HepG2 (cell line): ENCODE measurements at places on chromosomes 4 and X.

DNA sequence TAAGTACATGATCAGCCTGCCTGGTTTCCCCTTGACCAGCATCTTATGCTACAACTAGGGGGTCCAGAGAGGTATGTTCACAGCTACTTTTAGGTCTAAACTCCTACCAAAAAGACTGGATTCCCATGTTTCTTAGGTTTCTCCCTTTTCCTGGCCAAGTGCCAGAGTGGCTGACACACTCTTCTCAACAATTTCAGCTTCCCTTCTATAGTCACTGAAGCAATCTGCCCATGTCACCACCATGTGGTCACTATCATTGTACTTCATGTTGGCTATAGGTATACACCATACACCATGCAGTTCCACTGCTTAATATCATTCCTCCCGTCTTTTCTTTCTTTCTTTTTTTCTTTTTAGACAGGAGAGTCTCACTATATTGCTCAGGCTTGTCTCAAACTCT, 66.9 kb downstream of the KLHL13 start:
- DNase-seq, result no peak

- no peak for DNase-seq
Measured at GRCh38 chr4:74534936-74535335, 90.0 kb downstream of the AREG start.

- DNase-seq, result no peak
Measured at GRCh38 chrX:115652221-115652620, 91.2 kb downstream of the PLS3 start.

DNA sequence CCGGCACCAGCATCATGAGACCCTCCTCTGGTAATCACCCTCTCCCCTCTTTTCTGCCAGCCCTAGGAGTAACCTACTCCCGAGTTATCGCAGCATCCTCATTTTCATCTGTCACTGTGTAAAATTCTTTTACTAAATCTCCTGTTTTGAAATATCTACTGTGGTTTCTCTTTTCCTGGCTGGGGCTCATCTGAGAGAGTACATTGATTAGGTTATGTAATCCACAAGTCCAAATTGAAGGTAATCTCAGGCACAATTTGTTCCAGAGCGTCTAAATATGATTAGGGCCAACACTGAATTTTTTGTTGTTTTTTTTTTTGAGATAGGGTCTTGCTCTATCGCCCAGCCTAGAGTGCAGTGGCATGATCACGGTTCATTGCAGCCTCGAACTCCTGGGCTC, 142.4 kb downstream of the SMIM20 start:
- no peak for DNase-seq

GRCh38 chr4:55074386-55074785, 51.0 kb downstream of the KDR start:
- no peak for DNase-seq

GRCh38 chr4:81375745-81376144, 96.0 kb downstream of the RASGEF1B start:
- DNase-seq, result no peak

DNA sequence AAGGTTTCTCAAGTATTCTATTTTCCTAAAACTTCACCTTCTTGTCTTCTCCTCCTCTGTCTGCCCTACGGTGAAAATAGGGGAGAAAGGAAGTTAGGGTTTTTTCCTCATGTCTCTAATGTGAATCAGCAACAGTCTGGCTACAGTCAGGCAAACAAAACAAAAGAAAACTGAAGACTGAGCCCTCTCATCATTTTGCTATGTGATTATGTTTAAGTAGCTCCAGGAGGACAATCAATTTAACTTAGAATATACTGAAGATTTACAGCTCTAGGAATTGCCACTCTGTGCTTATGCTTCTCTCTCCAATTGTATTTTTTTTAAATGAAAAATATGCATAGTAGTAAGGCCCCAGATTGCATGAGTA, 316.2 kb downstream of the GPAT3 start:
- peak; percentile 25 for DNase-seq

DNA sequence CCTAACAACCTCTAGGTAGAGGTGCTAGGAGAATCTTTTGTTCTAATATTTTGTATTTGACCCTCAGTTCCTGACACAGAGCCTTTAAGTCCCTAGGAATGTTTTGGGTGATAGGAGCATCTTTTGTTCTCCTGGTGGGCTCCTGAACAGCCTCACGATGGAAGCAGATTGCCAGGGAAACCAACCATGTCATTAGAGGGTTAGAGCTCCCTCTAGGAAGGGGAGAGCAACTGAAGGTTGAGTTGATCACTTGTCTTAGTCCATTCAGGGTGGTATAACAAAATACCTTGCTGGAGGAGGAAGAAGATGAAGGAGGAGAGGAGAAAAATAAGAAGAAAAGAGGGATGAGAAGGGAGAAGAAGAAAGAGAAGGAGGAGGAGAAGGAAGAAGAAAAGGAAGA, 9.2 kb downstream of the VCX start:
- DNase-seq, result no peak

- DNase-seq, result peak; percentile 72
Measured at GRCh38 chrX:100994352-100995281, 25.1 kb downstream of the ARL13A start.

- DNase-seq, result peak; percentile 76
Measured at GRCh38 chrX:70525733-70526132, 81.1 kb downstream of the DLG3 start.

GRCh38 chrX:149040873-149041535, 464.1 kb downstream of the IDS start:
- DNase-seq, result no peak

GRCh38 chr4:184282251-184282713, 64.6 kb upstream of the ENPP6 start:
- DNase-seq, result peak; percentile 61

DNA sequence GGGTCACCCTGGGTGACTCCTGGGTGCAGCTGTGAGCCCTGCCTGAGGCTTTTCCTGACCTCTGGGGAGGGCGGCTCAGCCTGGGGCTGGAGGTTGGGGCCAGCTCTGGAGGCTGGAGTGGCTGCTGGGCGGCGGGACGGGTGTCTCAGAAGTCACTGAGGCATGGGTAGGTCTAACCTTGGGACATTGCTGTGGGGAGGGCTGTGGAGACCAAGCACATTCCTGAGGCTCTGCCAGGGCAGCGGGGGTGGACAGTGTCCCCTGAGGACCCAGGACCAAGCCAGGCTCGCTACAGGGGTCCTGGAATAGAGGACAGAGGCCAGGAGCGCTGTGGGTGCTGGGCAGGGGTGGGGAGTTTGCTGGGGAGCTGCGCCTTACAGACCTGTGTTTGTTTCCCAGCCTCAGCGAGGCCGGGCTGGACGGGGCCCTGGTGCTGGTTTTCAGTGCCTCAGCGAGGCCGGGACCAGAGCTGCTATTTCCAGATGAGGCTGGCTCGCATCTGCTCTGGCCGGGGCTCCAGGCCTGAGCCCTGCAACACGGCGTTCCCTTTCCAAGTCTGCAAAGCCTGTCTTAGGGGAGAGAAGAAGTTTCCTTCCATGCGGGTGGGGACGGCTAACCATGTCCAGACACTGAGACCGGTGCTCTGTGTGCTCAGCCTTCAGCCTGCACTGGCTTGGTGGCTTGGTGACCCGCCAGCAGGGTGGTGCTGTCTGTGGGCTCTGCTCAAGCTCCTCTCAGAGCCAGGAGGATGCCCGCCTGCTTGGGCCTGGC, 3.0 kb upstream of the SLC25A6 start:
- no peak for DNase-seq

DNA sequence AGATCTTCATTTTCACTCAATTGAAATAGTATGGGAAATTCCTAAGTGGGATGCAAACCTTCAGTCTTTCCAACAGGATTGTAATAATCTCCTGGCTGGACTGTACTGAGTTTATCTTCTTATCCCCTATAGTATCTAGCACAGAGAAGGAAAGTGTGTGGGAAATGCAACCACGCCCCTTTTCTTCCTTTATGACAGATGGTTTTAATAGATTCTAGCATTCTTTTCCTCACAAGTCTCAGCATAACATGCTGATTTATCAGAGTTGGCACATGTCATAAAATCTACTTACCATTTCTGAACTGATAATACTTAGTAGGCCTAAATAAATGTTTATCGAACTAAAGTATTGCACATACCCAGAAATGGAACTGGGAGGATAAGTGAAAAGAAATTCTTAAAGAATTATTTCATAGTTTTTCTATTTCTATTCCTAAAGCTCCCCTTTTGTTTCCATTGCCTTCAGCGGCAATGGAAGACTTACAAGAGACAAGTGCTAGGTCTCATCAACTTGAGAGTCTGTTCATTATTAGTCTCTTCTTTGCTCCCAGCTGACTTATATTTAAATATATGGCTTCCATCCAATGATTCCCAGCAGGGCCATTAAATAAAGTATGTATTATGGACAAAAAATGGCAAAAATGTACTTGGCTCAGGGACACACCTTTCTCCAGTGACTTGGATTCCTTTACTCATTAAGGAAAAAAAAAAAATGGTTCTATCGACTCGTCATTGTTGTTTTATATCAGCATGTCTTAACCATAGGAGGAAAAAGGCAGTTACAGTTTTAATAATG, 484.5 kb downstream of the IL1RAPL1 start:
- DNase-seq, result no peak
